ENCODE measurements at places on chromosomes 11 and 22.

- peak; percentile 22 for DNase-seq
Measured at GRCh38 chr11:86162239-86162638, 82.3 kb upstream of the EED start.

- no peak for DNase-seq
Measured at GRCh38 chr11:117919341-117919740, 9.9 kb downstream of the TMPRSS13 start.

- DNase-seq: no peak
Measured at GRCh38 chr11:3927129-3927796, 71.8 kb downstream of the STIM1 start.

GRCh38 chr22:29130476-29130875, 57.6 kb downstream of the KREMEN1 start:
- no peak for DNase-seq

DNA sequence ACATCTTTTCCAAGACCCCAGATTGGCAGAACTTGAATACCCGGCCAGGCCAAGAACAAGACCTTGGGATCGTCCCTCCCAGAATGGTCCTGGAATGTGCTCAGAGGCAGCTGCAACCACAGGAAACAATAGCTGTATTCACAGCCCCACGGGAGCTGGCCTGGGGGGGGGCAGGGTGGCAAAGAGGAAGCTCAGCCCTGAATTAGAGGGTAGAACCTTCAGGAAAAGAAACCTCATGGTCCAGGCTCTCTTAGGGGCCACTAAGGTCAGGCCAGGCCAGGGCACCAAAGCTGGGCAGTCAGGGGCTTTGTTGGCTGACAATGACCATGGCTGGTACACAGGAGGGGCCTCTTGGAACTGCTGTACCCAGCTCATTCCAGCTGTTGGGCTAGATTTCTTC, 17.3 kb downstream of the RPL27A start:
- no peak for DNase-seq

- no peak for DNase-seq
Measured at GRCh38 chr22:33593818-33594217, 326.5 kb downstream of the LARGE1 start.

GRCh38 chr11:6611963-6612212, 128 bp downstream of the TAF10 start:
- no peak for DNase-seq

DNA sequence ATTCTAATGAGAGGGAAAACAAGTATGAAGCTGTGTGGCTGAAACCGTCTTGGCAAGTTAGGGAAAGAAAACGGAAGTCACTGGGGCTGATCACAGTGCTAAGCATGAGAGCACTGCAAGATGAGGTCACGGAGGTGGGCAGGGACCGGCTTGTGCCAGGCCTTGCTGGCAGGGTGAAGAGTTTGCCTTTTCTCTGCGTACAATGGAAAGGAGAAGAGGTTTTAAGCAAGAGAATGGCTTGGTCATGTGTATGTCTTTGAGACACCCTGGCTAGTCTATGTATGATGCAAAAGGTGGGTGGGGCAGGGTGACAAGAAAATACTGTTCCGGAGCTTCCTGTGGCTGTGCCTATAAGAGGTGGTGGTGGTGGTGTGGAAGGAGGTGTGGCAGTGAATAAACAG, 567.9 kb downstream of the NTM start:
- DNase-seq: peak; percentile 73

DNA sequence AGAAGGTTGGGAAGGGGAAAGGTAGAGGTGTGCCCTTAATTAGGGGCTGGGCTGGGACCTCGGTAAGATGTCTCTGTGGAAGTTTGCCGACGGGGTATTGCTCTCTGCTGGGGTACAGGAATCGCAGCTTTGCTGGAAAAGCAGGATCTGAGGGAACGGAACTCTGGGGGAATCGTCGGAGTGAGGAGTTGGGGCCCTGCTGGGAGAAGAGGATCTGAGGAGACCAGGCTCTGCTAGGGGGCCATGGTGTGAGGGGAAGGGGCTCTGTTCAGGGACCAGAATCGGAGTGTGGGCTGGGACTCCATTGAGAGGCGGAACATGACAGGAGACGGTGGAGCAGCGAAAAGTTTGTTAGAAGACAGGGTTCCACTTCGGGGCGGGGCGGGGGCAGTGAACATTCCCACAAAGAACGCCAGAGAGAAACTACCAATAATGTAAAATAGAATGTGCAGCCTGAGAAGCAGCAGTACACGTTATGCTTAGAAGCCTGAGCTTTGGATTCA, 456 bp downstream of the AAMDC start:
- peak; percentile 19 for DNase-seq

- no peak for DNase-seq
Measured at GRCh38 chr22:27407369-27407985, 394.1 kb downstream of the MN1 start.

DNA sequence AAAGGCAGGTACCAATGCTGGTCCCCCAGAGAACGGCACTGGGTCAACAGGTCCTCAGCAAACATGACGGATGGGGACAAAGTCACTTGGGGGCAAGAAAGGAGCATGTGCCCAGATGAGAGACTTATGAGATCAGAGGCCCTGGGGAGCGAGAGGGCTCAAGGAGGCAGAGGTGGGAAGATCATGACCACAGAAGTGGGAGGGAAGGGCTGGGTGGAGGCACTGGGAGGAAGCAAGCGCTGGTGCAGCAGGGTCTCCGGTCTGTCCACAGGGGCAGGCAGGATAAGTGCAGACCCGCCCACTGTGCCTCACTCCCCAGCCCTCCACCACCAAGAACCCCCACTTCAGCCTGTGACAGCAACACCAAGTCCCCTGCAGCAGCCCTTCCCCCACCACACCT, 10.9 kb downstream of the ELFN2 start:
- DNase-seq: no peak
